ENCODE measurements at places on chromosomes 16 and 17. TPM values are rescaled to one million over a fixed set of nuclear protein-coding genes. Genes with fewer than 3 reads are reported as not detected.
A peak's percentile ranks its signal among the peaks of the same experiment; 100 is the strongest.

GRCh38 chr17:75402026-75402425 lies 3.5 kb downstream of the GRB2 start:
- no peaks in the 10 kb centered on the region for H3K27me3 ChIP-seq
- no peak overlapping the region for H3K4me3 ChIP-seq
- no peak overlapping the region for H3K27ac ChIP-seq
- H3K36me3 ChIP-seq: no peaks in the 10 kb centered on the region
- no peaks in the 10 kb centered on the region for H3K4me1 ChIP-seq

- H3K27ac ChIP-seq: no peak overlapping the region
- H3K4me3 ChIP-seq: no peak overlapping the region
- no peak for DNase-seq
- no peaks in the 10 kb centered on the region for H3K27me3 ChIP-seq
These were observed 1060.6 kb upstream of the CDH8 start for GRCh38 chr16:63096857-63097256.

The METRN gene
- 78.2 TPM for total RNA-seq

The UBB gene
- 1,571 TPM for total RNA-seq

- DNase-seq: no peak
- no peaks in the 10 kb centered on the region for H3K27me3 ChIP-seq
- no peak overlapping the region for H3K4me3 ChIP-seq
These were observed 30.0 kb downstream of the BCO1 start for GRCh38 chr16:81268509-81268908.

DNA sequence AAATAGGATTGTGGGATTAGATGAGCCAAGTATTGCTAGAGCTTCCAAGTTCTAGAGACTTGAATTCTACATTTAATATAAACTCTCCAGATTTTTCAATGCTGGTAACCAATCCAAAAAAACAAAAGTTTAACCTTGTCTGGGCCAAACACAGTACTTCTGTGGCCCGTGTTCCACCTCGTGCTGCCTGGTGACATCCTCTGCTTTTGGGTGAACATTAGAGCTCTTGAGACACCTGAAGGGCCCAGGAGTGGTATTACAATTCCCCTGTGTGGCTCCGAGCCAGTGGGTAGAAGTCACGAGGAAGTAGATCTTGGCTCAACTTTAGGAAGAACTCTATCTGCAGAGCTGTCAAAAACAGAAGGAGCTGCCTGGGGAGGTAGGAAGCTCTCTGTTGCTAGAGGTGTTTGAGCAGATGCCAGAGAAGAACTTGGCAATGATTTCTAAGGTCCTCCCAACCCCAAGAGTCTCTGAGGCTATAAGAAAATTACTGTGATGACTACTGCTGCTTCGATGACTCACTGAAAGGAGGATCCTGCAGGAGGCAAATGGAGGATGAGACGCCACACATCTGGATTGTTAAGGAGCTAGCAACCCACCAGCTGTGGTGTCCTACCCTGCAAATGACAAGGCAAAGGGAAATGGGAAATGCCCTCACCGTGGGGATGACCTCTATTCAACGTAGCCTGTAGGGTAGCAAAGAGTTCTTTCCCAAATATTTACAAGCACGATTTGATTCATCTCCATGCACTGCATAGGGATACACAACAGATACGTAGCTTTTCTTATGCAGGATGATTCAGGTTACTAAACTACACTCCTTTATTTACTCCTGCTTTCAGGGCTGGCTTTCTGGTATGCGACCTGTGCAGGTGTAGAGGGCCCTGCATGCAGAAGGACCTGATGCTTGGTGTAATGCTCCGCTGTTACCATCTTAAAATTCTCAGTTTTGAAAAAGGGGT lies 45.8 kb upstream of the GAS7 start:
- H3K36me3 ChIP-seq: no peaks in the 10 kb centered on the region
- no peaks in the 10 kb centered on the region for H3K27me3 ChIP-seq
- no peaks in the 10 kb centered on the region for H3K4me1 ChIP-seq
- no peak for DNase-seq
- H3K4me3 ChIP-seq: no peak overlapping the region

DNA sequence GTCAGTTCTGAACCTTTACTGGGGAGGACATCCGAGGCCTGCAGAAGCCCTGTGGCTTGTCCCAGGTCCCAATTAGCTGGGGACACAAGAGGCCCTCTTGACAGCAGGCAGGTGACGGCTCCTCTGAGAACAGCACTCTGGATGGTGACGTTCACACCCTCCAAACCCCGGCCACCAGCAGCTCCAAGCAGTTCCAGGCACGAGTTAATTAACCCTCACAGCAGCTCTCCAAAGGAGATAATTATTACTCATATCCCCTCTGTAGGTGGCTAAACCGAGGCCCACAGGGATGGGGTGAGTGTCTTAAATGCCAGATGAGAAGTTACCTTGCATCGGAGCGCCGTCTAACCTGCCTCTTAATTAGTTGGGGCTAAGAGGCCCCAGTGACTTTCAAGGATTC lies 168.9 kb upstream of the CIBAR2 start:
- no peaks in the 10 kb centered on the region for H3K27me3 ChIP-seq
- H3K4me3 ChIP-seq: no peak overlapping the region
- H3K36me3 ChIP-seq: no peaks in the 10 kb centered on the region
- no peak overlapping the region for H3K27ac ChIP-seq
- no peak for DNase-seq
- no peaks in the 10 kb centered on the region for H3K4me1 ChIP-seq

DNA sequence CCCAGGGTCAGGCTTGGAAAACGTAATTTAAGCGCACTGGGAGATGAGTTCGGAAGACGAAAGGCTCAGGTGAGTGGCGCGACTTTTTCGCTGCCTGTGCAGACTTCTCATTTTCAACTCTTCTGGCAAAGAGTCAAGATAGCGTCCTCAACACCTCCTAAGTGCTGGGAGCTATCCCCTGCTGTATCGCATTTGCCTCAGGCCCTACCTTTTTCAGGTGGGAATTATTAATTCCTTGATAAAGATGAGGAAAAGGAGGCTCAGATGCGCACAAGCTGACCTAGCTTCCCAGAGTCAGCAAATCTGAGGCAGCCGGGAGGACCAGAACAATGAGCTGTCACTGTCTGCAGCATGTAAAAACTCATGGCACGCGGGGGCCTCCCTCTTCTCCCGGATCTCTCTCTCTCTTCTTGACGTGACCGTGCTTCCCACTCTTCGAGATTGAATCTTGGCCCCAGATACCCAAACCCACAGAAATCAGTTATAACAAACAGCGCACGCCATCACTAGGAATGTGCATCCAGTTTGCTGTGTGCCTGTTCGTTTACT lies 512 bp upstream of the ADAMTS18 start:
- H3K4me1 ChIP-seq: peaks cover 3% of the 10 kb centered on the region
- peaks cover 5% of the 10 kb centered on the region for H3K27me3 ChIP-seq
- H3K36me3 ChIP-seq: no peaks in the 10 kb centered on the region
- H3K4me3 ChIP-seq: no peak overlapping the region
- peak; percentile 49 for DNase-seq

GRCh38 chr17:60524463-60525327 lies 1.3 kb downstream of the APPBP2 start:
- no peaks in the 10 kb centered on the region for H3K36me3 ChIP-seq
- no peaks in the 10 kb centered on the region for H3K4me1 ChIP-seq
- no peaks in the 10 kb centered on the region for H3K27me3 ChIP-seq

The ATAD5 gene
- 2.0 TPM for total RNA-seq

DNA sequence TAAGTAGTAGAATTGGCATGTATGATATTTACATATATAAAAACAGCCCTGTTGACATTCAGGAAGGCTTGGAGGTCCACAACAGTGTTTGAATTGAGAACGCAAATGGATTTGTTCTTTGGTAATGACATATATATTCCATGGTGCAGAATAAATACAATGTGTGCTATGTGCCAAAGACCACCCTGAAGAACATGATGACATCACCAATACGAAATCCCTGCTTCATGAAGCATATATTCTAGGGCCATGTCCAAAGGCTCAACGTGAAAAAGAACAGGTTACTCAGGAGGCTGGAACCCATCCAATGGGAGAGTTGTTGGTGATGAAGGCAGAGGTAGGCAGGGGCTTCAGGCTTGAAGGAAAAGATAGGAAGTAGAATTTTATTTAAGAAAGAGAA lies 423.9 kb upstream of the MAF start:
- no peak for DNase-seq
- no peak overlapping the region for H3K27ac ChIP-seq
- no peaks in the 10 kb centered on the region for H3K27me3 ChIP-seq
- H3K4me1 ChIP-seq: no peaks in the 10 kb centered on the region
- no peaks in the 10 kb centered on the region for H3K36me3 ChIP-seq

- peak; percentile 58 for DNase-seq
- H3K4me3 ChIP-seq: no peak overlapping the region
- no peaks in the 10 kb centered on the region for H3K4me1 ChIP-seq
- H3K27ac ChIP-seq: peak overlapping the region; percentile 77
These were observed 52.6 kb downstream of the CCDC57 start for GRCh38 chr17:82160075-82160474.

GRCh38 chr17:31869797-31870568 lies 10.9 kb upstream of the COPRS start:
- H3K36me3 ChIP-seq: peaks cover 14% of the 10 kb centered on the region
- no peak for DNase-seq
- no peak overlapping the region for H3K27ac ChIP-seq

DNA sequence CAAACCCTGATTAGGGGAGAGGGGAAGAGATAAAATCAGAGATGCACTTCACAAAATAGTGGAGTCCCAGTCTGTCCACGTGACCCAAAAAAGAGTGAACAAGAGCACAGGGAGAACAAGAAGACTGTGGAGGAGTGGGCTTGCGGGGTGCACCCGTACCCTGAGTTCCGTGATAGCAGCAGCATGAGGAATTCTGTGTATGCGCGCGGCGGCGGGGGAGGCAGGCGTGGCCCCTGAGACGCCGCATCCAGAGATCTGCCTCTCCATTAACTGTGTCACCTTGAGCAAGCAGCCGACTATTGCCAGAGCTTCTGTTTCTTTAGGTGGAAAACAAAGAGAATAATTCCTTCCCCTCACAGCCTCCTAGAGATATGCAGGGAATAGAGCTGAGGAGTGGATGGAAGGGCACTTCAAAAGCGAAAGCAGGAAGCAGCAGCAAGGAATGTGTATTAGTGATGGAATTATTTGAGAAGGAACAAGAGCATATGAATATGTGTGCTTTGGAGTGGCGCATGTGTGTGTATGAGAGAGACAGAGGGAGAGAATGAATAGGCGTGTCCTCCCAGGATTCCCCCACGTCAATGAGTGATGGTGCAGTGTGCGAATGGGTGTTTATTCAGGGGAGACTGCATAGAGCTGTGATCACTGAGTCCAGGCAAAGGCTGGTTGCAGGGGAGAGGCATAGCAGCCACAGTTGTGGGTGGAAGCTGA lies 10.4 kb upstream of the SOX9 start:
- H3K4me3 ChIP-seq: no peak overlapping the region
- H3K27me3 ChIP-seq: no peaks in the 10 kb centered on the region
- DNase-seq: no peak
- no peaks in the 10 kb centered on the region for H3K36me3 ChIP-seq
- H3K27ac ChIP-seq: no peak overlapping the region

The CLEC19A gene
- total RNA-seq: 0.23 TPM

DNA sequence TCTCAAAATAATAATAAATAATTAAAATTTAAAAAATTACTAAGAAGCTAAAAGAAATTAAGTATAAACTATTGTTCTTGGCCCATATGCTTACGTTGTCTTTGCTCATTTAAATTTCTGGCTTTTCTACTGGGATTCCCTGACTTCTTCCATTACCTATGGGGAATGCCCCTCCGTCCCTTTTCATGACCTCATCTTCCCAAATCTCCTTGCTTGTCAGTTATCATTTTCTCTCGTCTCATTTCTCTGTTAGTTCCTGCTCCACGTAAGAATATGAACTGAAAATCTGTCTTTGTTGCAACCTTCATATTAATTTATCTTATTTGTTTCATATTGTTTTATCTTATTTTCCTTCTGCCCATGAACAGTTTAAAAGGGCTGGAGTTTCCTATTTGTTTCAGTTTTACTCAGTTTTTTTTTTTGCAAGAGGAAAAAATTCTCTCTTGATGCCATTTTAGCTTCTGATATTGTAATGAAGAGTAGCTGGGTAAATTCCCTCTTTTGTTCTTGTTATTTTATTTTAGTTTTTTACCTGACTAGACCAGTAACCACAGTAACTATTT lies 2.5 kb upstream of the DNAJA2 start:
- H3K4me1 ChIP-seq: no peaks in the 10 kb centered on the region
- H3K4me3 ChIP-seq: no peak overlapping the region
- no peak for DNase-seq
- H3K36me3 ChIP-seq: no peaks in the 10 kb centered on the region
